ENCODE measurements at places on chromosomes 11 and 22.

- H3K4me3 ChIP-seq = no peak overlapping the region
- peaks cover 15% of the 10 kb centered on the region for H3K4me1 ChIP-seq
- no peak overlapping the region for H3K27ac ChIP-seq
- no peaks in the 10 kb centered on the region for H3K36me3 ChIP-seq
- no peak for DNase-seq
- no peaks in the 10 kb centered on the region for H3K27me3 ChIP-seq
Observed at GRCh38 chr22:23100124-23100801, 29.9 kb downstream of the GNAZ start.

- H3K4me3 ChIP-seq = no peak overlapping the region
- H3K4me1 ChIP-seq = no peaks in the 10 kb centered on the region
- DNase-seq = no peak
- no peaks in the 10 kb centered on the region for H3K36me3 ChIP-seq
Observed at GRCh38 chr22:39773976-39774539, 119.5 kb downstream of the ENTHD1 start.

DNA sequence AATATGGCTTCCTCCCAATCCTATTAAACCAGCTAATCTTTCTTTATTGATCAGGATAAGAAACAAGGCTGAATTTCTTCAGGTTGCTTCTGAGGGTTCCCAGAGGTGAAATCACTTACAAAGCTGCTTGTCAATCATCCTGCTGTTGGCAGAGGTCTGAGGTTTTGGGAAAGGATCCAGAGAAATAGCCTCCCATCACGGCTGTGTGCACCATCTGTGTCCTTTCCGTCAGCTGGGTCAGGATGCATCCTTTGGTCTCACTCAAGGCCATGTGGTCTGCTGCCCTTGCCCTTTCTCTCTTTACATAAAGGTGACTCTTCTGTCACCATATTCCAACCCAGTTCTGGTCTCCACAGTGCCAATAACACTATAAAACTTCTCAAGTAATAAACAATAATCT lies 113.4 kb upstream of the TEAD1 start:
- no peak for DNase-seq
- peaks cover 3% of the 10 kb centered on the region for H3K4me1 ChIP-seq
- no peak overlapping the region for H3K27ac ChIP-seq
- no peaks in the 10 kb centered on the region for H3K36me3 ChIP-seq

GRCh38 chr11:114176321-114176720 lies 116.8 kb downstream of the ZBTB16 start:
- H3K4me3 ChIP-seq = no peak overlapping the region
- no peaks in the 10 kb centered on the region for H3K27me3 ChIP-seq

GRCh38 chr11:15896530-15896929 lies 459.8 kb downstream of the SOX6 start:
- no peak overlapping the region for H3K27ac ChIP-seq
- H3K4me3 ChIP-seq = no peak overlapping the region
- H3K36me3 ChIP-seq = no peaks in the 10 kb centered on the region
- peaks cover 15% of the 10 kb centered on the region for H3K4me1 ChIP-seq
- DNase-seq = peak; percentile 28

GRCh38 chr11:88194990-88195389 lies 19.7 kb upstream of the RAB38 start:
- H3K36me3 ChIP-seq = no peaks in the 10 kb centered on the region
- DNase-seq = no peak
- H3K27me3 ChIP-seq = no peaks in the 10 kb centered on the region
- no peaks in the 10 kb centered on the region for H3K4me1 ChIP-seq

DNA sequence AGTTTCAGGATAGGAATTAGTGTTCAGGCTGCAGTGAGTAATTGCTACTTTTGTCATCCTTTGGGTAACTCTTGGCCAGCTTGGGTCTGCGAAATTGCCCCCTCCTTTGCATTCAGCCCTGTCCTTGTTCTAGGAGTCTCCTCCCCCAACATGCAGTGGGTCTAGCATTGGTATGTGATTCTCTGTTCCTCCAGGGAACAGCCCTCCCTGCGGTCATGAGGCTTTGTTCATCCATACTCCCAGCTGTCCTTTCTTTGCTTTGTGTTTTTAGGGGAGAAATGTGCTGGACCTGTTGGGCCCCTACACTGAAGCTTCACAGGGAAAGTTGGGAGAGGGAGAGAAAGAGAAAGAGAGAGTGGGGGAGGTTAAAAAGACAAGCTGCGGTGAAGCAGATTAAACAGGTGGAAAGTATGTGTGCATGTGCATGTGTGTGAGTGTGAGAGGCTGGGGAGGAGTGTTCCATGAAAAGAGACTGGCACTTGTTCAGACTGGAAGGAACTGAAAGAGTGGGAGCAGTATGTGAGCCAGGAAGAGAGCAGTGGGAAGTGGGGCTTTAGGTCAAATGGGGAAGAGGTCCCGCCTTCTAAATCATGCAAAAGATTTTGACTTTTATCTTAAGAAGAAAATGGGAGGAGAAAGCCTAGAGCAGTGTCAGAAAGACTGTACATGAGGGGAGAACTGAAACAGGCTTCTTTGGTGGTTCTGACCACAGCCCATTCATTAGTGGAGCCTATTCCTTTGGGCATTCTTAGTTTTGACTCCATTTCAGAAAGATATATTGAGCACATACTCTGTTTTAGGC lies 17.9 kb upstream of the SESN3 start:
- no peak overlapping the region for H3K4me3 ChIP-seq
- peaks cover under 1% of the 10 kb centered on the region for H3K4me1 ChIP-seq
- H3K27ac ChIP-seq = no peak overlapping the region

DNA sequence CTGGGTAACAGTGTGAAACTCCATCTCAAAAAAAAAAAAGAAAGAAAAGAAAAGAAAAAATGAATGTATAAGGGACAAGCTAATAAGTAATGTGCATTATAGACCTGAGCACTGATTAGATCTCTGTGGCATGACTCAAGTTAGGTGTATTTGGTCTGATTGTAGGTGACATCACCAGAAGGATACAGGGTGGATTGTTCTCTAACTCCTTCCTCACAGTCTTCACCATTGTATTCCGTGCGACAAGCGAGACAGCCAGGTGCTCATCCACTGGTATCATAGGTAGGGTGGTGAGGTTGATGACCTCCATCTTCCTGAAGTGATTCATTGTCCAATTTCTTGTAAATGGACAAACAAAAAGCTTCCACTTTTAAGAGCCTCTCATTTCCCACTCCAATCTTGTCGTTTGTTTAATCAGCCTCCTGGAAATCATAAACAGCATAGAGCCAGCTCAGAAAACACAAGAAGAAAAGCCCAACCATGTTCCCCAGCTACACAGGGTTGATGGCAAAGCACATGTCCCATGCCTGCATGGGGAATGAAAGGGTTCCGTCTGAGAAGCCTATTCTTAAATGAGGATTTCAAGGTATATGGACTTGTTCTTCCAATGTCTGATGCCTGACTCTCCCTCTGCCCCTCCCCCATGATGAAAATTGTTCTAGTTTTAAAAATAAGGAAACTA lies 6.2 kb downstream of the FAM227A start:
- H3K27me3 ChIP-seq = no peaks in the 10 kb centered on the region
- no peak for DNase-seq
- no peak overlapping the region for H3K4me3 ChIP-seq
- H3K27ac ChIP-seq = no peak overlapping the region
- H3K4me1 ChIP-seq = no peaks in the 10 kb centered on the region

- H3K4me1 ChIP-seq = peaks cover 32% of the 10 kb centered on the region
- no peaks in the 10 kb centered on the region for H3K27me3 ChIP-seq
- H3K36me3 ChIP-seq = no peaks in the 10 kb centered on the region
- H3K27ac ChIP-seq = no peak overlapping the region
Observed at GRCh38 chr11:27504205-27504604, 2.4 kb downstream of the LIN7C start.

- H3K27me3 ChIP-seq = no peaks in the 10 kb centered on the region
- no peak overlapping the region for H3K4me3 ChIP-seq
- DNase-seq = no peak
- no peak overlapping the region for H3K27ac ChIP-seq
- no peaks in the 10 kb centered on the region for H3K36me3 ChIP-seq
- H3K4me1 ChIP-seq = peaks cover 24% of the 10 kb centered on the region
Observed at GRCh38 chr11:63698976-63699733, 17.9 kb downstream of the RTN3 start.

DNA sequence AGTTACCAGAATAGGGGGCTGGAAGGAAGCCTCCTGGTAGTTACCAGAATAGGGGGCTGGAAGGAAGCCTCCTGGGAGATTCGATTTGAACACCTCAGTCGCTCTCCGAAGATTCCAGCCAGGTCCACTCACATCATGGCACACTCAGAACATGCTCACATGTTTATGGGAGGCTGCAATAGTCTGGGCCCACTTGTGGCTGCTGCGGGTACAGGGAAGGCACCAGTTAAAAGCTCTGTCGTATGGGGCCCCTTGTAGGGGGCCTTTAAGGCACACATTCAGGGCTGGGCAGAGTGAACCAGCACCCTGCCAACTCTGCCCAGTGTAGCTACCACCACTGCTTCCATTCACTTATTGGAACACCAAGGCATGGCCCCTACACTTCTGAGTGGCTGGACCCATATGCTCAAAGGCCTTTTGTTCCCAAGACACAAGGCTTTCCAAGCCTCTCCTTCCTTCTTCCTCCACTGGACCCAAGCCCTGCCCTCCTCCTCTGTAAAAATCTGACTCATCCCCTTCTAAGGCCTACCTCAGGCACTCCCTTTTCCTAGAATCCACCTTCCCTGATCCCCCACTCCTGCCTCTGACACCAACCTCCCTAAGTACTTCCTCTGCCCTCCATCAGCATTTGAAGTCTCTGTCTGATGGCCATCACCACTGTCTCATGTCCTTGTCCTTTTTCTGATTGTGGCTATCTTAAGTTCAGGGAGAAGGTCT lies 28.0 kb downstream of the USP35 start:
- no peak overlapping the region for H3K27ac ChIP-seq
- no peak for DNase-seq
- H3K27me3 ChIP-seq = no peaks in the 10 kb centered on the region
- H3K4me1 ChIP-seq = no peaks in the 10 kb centered on the region
- H3K36me3 ChIP-seq = no peaks in the 10 kb centered on the region

DNA sequence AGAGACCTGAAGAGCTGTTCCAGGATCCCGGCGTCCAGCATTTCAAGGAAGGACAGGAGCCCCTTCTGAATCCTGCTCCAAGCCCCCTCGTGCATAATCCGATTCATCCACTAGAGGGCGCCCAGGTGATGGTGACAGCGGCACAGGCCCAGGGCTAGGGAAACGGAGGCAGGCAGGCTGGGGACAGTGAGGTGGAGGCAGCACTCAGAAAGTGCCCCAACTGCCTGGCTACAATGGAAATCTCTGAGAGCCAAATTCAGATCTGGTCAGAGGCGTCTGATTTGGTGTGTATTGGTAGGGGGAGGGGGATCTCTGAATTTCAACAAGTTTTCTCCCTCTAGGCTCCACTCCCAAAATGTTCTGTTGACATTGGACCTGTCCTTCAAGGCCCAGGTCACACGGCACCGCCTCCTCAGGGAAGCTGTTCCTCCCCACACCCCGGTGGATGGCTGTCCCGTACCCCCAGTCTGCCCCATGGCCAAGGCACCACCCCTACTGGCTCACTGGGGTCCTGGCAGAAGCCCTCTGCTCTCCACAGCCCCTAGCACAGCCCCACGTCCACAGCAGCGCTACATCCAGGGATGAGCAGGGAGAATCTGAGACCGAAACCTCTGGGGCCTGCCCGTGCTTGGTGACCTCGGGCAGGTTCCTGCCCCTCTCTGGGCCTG lies 142.9 kb downstream of the CRYBB2 start:
- no peaks in the 10 kb centered on the region for H3K27me3 ChIP-seq
- H3K27ac ChIP-seq = no peak overlapping the region
- DNase-seq = peak; percentile 40
- no peak overlapping the region for H3K4me3 ChIP-seq
- no peaks in the 10 kb centered on the region for H3K36me3 ChIP-seq
